Naive thymus-derived CD4-positive, alpha-beta T cell (primary cell): ENCODE measurements at places on chromosomes 2 and 18. TPM values are rescaled to one million over a fixed set of nuclear protein-coding genes. Genes with fewer than 3 reads are reported as not detected.

Gene C2orf72
- not detected for total RNA-seq

Gene VSNL1
- total RNA-seq, result not detected

Gene SEH1L
- total RNA-seq, result 34.2 TPM

Gene GREB1L
- total RNA-seq, result not detected

Gene LYPD1
- not detected for total RNA-seq

Gene CD207
- total RNA-seq, result not detected

Gene RAB6C
- not detected for total RNA-seq

Gene CYTIP
- 363 and 380 TPM in 2 replicates for total RNA-seq

Gene SERPINB11
- not detected in 2 replicates for total RNA-seq

DNA sequence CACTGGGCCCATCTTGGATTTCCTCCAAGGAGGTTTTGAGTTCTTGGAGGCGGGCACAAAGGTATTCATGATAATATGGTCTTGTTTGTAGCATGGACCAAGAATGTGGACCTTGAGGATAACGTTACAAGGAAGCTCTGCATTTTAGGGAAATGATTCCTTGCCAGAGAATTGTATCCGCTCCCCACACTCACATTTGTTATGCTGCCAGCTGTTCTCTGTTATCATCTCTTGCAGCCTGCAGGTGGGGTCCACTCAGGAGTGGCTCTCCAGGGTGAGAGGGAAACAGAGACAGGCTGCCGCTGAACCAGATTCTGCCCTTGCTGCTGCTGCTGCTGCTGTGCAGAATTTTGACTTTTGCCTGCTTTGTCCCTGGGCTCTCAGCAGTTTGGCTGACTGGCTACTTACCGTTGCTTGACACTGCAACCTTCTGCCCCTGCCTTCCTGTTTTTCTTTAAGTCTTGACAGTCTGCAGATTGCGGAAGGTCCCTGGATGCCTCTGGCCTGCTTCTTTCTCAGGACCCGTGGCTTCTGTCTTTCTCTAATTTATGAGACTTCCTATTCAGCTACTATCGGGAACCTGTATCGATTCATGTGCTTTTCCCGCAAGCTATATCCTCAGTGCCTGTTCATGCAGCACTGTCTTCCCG lies 122.3 kb upstream of the DOCK10 start:
- DNase-seq, result no peak

DNA sequence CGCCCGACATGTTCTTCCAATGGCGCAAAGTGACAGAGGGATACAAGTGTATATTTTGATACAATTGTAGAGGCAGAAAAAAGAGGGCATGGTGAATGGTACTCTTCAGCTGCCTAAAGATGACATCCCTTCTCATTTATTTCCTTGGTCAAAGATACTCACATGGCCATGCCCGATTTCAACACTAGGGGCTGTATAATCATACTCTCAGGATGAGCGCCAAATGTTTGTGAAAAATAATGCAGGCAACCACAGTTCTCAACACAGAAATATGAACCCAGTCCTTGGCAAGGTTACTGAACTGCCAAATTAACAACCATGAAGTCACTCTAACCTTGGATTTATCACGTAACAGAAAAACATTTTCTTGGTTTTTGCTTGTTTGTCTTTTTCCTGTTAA lies 204.4 kb downstream of the CCDC102B start:
- no peak for DNase-seq

DNA sequence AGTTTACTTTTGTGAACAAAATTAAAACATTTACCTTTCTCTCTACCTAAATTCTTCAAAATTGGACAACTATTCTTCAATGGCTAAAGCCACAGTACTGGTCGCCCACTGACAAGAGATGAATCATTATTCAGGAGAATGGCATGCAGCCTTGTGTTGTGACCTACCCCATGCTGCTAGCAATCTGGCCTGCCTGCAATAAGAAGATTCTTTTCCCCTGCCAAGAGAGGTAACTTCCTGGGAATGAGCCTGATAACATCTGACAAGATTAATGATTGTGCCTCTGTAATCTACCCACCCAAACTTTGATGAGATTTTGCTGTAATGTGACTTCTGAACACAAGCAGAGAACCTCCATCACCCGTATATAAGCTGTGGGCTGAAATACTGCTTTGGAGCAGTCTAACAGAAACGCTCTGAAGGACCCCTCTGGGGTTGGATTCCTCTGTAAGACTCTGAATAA lies 47.0 kb upstream of the ST3GAL5 start:
- no peak for DNase-seq

GRCh38 chr18:74598350-74599001 lies 806 bp downstream of the ZNF407 start:
- peak; percentile 76 for DNase-seq

- DNase-seq, result no peak
Observed at GRCh38 chr2:36235882-36236281, 119.7 kb upstream of the CRIM1 start.

GRCh38 chr2:86446060-86446459 lies 4.9 kb downstream of the KDM3A start:
- no peak for DNase-seq

- DNase-seq, result no peak
Observed at GRCh38 chr2:62526531-62527381, 20.8 kb upstream of the TMEM17 start.

DNA sequence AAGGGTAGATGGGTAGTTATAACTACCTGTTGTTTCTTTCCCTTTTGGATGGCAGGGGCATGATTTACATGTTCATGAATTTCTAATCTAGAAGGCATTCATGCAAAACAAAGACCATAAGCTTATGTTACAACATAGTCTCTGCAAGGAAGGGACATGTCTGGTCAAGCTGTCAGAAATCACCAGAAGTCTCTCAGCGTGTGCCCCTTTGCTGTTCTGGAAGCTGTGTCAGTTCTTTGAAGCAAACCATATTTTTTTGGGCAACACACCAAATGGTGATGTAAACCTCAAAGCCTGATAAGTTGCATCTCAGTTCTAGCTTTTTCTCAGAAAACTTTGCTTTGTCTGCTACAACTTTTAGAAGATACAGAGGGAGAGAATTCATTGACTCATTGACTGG lies 173.5 kb upstream of the CTAGE1 start:
- no peak for DNase-seq

DNA sequence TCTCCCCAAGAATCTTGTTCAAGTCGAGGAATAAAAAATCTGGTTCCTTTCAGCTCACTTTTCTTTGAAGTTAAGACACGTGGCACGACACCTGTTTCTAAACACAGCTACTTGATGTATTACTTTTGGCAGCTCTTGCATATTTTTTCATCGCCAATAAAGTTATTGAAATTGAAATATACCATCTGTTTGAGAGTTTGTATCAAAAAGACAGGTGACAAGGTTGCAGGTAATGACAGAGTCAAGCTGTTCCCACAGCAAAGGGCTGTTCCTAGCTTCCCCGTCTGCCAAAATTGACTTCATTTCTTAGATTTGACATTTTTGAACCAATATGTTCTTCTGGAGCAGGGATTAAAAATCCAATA lies 5.5 kb upstream of the GPR45 start:
- DNase-seq, result no peak

DNA sequence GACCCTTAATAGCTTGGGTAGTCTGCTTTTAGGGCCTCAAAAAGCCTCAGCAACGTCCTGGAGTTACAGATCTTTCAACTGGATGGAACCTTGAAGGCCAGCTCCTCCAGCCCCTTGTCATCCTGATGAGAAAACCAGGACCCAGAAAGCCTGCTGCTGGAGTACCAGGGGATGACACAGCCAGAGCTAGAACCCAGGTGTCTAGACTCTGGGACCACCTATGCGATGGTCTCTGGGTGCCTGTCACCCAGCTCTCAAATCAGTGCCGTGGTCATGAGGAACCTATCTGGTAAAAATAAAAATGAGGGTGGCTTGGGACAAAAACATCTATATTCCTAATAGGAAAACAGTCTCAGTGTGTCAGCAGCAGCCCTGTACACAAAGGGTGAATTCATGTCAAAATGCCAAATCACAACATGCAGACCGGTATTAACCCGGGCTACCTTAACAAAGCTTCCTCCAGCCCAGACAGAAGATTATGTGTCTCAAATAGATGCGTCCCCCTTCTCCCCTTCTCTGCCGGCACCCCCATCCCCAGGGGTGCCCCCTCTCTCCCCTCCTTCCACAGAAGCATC lies 28.5 kb downstream of the SMAD7 start:
- no peak for DNase-seq

- no peak for DNase-seq
Observed at GRCh38 chr2:110660558-110660957, 17.3 kb downstream of the BUB1 start.

DNA sequence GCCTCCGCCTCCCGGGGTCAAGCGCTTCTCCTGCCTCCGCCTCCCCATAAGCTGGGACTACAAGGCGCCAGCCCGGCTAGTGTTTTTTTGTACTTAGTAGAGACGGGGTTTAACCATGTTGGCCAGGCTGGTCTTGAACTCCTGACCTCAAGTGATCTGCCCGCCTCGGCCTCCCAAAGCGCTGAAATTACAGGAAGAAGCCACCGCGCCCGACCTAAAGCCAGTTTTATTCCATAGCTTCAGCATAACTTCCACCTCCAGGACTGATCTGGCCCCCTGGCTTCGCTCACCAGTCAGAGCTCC lies 783 bp upstream of the TXNL4A start:
- no peak for DNase-seq

DNA sequence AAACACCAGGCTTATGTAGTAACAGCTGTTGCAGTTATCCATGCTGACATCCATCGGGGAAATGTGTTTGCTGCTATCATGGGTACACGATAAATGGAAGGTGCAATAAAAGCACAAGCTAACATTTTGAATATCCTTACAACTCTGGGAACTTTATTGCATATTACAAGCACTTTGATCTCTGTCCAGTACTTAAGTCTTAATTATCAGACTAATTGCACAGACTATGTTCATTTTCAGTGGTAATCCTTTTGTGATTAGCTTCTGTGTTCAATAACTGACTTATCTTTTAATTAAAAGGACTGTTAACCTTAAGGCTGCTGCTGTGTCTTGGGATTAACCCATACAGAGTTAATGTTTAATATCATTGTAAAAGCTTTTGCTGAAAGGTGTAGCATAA lies 101.4 kb upstream of the ATP5MC3 start:
- no peak for DNase-seq

DNA sequence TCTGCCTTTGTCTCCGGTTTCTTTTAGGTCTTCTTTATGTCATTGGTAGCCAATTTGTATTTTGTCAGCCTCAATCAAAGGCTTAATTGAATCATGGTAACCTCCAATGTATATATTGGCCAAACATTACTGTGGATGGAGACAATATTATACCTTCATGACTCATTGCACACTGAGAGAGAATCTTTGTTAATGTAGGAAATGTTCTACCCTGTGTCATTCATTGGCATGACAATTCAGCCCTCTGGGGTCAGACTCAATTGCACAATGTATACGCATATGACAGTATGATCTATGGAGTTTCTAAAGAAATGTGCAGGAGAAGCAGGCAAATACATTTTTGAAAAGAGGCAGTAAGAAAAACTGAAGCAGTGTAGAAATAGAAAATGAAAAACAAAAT lies 162.6 kb downstream of the PDE11A start:
- no peak for DNase-seq

- DNase-seq, result no peak
Observed at GRCh38 chr18:4352746-4353551, 102.2 kb downstream of the DLGAP1 start.

DNA sequence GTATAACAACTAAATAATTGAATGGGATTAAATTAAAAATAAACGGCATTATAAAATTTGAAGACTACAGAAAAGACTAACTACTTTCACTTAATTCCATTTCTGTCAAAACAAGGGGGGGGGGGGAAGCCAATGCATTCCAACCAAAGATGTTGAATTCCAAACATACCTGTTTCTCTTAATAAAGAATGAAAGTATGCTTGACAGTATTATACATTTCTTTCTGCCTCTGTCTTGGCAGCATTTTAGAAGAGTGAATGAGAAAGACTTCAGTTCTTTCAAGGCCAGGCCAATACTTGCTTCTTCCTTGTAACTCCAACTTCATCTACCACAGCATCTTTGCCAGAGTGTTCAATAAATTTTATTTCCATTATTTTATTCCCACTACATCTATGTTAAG lies 65.9 kb downstream of the PDE11A start:
- DNase-seq, result no peak

GRCh38 chr2:239143858-239144712 lies 256.7 kb downstream of the HDAC4 start:
- DNase-seq, result peak; percentile 47

- no peak for DNase-seq
Observed at GRCh38 chr2:236647621-236648020, 78.0 kb downstream of the ACKR3 start.

GRCh38 chr2:133643863-133644262 lies 75.6 kb upstream of the NCKAP5 start:
- DNase-seq, result no peak

DNA sequence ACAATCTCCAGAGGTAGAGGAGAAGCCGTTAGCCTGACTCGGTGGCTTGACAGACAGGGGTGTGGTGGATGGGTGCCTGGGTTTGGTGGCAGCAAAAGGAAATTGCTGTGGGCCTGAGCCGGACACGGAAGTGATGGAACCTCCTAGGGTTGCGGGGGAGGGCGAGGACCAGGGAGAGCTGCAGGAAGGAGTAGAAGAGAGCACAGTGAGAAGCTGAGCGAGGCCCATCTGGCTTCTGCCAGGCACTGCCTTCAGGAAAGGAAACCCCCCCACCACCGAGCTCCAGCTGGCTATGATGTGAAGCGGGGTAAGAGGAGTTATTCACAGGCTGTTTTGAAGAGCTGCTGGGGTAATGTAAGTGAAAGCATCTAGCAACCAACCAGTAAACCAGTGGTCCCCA lies 134.6 kb downstream of the TSN start:
- no peak for DNase-seq

DNA sequence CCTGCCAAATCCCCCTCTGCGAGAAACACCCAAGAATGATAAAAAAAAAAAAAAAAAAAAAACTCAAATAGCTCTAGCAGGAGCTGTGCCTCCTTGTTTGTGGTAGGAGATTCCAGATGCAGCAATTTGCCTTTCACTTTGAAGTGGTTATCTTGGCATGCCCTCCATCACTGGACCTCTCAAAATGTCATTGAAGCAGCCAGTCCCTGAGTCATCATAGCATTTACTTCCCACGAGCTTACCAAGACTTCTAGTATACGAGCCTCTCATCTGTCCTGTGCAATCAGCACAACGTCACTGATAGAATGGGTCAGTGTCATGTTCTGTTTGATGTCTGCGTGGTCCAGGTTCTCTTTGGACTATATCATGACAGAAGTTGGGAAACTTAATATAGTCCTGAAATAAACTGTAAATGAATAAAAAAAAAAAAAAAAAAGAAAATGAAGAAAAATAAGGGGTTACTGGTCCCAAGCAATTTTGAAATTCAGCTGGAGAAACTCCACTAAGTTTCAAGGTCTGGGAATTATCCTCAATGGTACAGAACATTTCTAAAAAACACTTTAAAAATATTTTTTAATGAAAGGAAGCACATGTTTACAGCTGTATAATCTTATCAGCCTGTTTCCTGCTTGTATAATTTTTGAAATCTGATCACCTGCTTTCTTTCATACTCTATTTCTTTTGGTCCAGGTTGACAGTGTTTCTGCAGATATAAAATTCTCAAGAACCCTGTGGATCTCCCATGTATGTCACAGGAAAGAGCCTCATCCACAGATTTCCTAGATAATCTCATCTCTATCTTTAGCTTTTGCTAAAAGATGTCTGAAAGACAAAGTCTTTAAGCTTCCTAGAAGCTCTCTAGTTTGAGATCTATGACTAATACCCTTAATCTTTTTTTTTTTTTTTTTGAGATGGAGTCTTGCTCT lies 74.1 kb upstream of the EHBP1 start:
- DNase-seq, result no peak

GRCh38 chr2:149160701-149161217 lies 122.3 kb downstream of the LYPD6B start:
- no peak for DNase-seq
